ENCODE measurements at places on chromosomes 2 and 18.

DNA sequence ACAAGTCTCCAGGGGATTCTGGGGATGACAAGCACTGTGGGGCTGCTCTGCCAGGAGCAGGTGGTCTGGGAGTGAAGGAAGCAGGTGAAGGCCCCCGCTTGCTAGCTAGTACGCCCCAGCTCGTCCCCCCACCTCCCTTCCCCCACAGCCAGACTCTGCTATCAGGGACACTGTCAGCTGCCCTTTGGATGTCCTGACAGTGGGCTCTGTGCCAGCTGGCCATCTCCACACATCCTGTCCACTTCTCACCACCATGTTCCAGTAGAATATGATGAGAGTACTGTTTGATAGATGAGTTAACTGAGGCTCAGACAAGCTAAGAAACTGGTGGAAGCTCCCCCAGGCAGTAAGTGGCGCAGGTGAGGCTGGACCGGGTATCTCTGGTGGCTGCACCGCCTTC is 276.2 kb downstream of the CELF4 start:
- DNase-seq, result no peak

- no peak for DNase-seq
These were observed 78.4 kb downstream of the PXDN start for GRCh38 chr2:1665761-1666505.

- no peak for DNase-seq
These were observed 70.2 kb downstream of the AOX1 start for GRCh38 chr2:200655918-200656580.

GRCh38 chr2:50694798-50695197 is 337.1 kb downstream of the NRXN1 start:
- no peak for DNase-seq

DNA sequence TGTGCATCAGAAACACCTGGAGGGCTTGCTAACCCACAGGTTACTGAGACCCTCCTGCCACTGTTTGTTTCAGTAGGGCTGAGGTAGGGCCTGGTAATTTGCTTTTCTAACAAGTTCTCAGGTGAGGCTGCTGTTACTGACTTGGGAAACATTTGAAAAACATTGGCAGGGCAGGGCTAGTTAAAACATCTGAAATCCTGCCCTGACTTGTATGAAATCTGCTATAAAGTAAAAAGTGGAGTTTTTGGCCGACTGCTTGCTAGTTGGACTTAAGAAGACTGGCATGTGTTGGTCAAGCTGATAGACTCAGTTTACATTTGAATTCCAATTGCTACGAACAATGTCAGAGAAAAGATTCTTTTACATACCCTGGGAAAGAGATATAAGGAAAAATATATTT is 111.6 kb upstream of the DLX2 start:
- DNase-seq, result no peak

DNA sequence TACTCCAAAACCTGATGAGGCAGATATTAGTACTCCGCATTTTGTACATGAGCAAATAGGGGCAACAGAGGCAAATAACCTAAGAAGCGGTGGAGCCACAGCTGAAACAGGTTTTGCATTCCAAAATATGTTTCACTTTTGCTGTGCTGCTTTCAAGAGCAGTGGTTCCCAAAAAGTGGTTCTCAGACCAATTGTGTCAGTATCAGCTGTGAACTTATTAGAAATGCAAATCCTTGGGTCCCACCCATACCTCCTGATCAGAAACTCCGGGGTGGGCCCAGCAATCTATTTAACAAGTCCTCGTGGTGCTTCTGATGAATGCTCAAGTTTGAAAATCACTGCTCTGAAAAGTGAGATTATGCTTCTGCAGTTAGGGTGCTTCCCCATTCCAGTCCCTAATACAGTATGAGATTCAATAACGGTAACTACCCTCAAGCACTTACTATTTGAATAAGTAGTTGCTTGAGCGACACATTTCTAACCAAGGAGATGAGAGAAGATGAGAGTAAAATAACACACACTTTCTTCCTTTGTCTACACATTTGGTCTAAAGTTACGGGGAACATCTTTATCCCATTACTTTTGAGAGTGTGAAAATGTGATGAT is 17.8 kb upstream of the TCF4 start:
- DNase-seq, result no peak

GRCh38 chr2:111665011-111665410 is 219.0 kb downstream of the ANAPC1 start:
- DNase-seq, result no peak

GRCh38 chr2:197704434-197705120 is 592 bp upstream of the MARS2 start:
- DNase-seq, result no peak

DNA sequence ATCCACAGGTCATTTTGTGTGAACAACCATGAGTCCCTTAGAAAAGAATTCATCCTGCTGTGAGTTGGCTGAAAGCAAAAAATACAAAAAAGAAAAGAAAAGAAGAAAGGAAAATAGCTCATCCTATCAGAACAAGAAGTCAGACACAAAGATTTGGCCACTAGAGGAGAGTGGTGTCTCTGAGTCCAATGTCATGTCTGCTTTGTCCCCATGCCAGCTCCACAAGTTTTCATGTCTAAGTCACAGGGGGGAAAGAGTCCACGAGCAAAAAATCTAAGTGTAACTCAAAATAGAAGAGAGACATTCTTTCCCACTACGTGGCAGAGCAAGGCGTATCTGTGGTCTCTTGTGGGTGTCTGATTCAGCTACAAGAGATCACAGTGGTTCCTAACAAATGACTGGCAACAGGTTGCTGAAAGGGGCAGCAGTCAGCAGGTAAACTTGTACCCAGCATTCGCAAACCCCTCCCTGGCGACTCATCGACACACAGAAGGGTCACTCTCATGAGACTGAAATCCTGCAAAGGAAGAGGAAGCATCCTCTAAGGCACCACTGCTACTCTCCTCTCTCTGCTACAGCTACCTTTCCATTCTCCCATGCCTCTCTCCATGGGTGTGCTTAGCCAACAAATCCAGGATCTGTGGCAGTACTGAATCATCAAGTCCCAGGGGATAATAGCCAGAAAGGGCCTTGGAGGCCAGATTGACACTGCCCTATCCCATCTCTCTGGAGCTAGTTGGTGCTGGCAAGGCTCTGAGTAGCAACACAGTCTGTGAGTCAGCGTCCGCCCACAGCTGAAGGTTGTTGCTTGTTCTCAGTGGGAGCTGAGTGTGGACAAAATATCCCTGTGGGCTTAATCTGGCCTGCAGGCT is 123.0 kb upstream of the SLC39A10 start:
- no peak for DNase-seq

- DNase-seq, result no peak
These were observed 16.9 kb upstream of the MREG start for GRCh38 chr2:216030216-216030615.

- no peak for DNase-seq
These were observed at the start of gene KCNIP3 for GRCh38 chr2:95296880-95297487. Gene KCNIP3, plus strand, starts transcription at chr2:95297347. Its CDS starts 92 bp downstream, at chr2:95297439.

- no peak for DNase-seq
These were observed 4.7 kb upstream of the ZNF516 start for GRCh38 chr18:76499637-76500340.

GRCh38 chr2:240123821-240124650 is 12.1 kb downstream of the COPS9 start:
- no peak for DNase-seq

DNA sequence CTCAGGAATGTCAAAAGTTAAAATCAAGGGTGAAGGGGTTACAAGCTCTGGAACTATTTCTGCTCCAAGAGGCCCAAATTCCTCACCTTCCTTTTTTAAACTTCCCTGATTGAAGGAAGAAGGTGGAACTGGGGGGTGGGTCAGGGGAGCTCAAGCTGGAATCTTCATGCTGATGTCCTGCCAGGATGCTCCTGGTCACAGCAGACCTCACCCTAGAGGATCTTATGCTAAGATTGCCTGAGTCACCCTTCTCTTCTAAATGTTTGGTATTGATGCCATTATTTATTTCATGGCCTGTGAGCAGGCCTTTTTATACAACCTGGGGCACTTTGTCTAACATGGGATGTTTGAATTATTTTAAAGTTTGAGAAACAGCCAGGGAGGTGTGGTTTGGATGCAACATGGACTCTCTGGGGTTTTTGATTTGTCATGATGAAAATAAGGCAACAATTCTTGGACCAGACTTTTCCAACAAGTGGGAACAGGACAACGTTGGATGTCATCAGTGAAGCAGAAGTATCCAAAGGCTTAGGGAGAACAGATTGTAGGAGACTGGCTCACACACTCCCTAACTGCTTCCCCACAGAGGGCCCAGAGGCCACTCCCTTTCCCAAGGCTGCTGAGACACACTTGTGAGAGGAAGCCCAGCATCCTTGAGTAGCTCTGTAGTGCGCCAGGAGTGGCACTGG is 420.2 kb upstream of the MEX3C start:
- DNase-seq, result no peak

GRCh38 chr2:105085525-105085924 is 47.7 kb downstream of the MRPS9 start:
- no peak for DNase-seq

DNA sequence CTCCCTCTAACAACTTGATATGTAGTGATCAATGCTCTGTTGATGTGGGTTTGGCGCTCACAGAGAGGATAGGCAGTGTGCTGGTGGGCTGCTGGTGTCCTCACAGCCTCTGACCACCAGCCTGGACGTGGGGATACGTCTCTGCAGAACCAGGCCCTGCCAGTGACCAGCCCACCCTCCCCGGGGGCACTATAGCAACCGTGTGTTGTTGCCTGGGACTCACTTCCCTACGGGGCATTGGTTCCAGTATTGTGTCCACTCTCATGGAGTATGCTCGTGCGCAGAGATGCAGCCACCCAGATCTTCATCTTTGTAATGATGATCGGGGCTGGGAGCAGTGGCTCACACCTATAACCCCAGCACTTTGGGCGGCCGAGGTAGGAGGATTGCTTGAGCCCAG is 180.1 kb downstream of the LDLRAD4 start:
- no peak for DNase-seq

DNA sequence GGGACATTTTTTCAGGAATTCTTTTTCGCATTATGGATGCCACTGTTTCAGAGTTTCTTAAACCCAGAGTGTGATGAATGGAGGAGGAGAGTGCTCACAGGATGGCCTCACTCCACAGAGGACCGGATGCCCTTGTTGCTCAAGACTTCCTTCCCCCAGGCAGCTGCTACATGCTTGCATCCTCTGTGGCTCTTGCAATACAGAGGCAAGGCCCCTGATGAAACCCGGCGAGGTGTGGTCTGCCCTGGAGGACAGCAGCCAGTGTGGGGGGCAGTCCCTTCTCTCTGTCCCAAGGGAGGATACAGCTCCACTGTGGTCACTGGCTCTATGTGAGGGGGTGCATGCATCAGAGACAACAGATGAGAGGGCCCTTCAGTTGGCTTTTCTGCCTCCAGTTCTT is 109.6 kb downstream of the SH3RF3 start:
- DNase-seq, result no peak

- DNase-seq, result no peak
These were observed 132.0 kb upstream of the HDAC4 start for GRCh38 chr2:239532859-239533258.

DNA sequence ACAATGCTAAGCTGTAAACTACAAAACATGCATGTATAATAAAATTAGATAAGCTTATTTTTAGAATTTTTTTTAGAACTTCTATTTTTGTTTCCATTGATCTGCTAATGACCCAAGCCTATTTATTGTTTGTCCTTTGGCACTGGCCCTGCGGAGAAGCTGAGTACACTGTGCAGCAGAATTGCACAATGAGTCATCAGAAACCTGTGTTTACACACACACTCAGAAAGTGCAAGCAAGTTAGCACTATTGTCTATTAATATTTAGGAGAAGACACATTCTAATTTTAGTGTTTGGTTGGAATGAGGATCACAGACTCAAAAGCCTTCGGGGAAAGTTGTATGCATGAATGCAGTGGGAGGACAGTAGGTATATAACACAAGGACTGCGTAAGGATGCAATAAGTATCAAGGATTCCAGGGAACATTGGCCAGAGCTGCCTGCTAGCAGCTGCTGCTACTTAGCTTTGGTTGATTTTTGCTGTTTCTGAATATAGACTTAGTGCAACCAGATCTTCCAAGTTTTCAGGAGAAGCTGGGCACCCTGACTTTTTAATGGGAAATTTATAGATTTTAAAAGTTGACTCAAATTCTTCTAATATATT is 128.2 kb downstream of the KCNH7 start:
- no peak for DNase-seq

DNA sequence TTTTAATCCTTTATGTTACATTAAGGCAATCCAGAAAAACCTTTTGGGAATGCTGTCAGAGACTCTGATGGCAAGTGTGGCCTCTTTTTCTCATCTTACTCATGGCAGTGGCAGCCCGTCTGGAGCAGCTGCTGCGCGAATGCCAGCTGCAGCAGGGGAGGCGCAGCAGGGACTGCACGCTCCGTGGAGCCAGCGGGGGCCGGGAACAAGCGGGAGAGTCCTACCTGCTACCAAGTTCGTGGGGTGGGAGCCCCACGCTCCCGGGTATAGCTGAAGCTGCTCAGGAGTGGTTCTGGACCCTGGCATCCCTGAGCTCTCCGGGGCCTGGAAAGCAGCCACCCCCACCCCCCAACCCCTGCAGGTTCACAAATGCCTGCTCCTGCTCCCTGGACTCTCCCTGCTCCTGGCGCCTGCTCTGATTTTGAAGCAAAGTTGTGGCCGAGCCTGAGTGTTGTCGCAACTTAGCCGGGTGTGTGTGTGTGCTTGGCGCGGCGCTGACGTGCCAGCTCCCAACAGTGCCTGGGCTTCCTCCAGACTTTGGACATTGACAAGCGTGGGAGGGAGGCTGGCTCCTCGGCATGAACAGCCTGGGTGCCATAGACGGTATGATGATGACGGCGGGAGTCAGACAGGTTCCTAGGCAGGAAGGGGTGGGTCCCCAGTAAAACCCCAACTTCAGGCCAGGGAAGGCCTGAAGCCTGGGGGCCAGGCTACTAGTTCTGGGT is 21.7 kb downstream of the TMX3 start:
- no peak for DNase-seq

- DNase-seq, result no peak
These were observed 11.0 kb upstream of the ALPK2 start for GRCh38 chr18:58639751-58640427.

DNA sequence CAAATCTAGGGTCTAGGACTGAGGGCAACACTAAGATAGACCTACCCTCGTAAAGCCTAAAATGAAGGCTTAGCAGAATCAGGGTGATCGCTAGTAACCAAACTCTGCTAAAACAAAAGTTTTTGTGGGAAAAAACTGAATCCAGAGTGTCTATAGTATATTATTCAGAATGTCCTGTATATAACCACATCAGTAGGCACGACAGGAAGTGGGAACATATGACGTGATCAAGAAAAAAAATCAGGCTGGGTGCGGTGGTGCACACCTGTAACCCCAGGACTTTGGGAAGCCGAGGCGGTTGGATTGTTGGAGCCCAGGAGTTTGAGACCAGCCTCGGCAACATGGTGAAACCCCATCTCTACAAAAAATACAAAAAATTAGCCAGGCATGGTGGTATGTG is 106.1 kb downstream of the UGGT1 start:
- no peak for DNase-seq

GRCh38 chr2:83251321-83251872 is 1207.7 kb downstream of the SUCLG1 start:
- no peak for DNase-seq

All from activated CD8-positive, alpha-beta memory T cell treated with anti-CD3 and anti-CD28 coated beads for 1 hour (primary cell).